ENCODE measurements at places on chromosomes 7 and 10. TPM values are rescaled to one million over a fixed set of nuclear protein-coding genes. Genes with fewer than 3 reads are reported as not detected.

GRCh38 chr7:32047801-32048200 is 22.4 kb downstream of the PDE1C start:
- H3K4me1 ChIP-seq = no peaks in the 10 kb centered on the region
- H3K36me3 ChIP-seq = no peaks in the 10 kb centered on the region
- DNase-seq = no peak
- H3K27me3 ChIP-seq = no peaks in the 10 kb centered on the region
- no peak overlapping the region for H3K27ac ChIP-seq

- H3K27me3 ChIP-seq = no peaks in the 10 kb centered on the region
- no peak overlapping the region for H3K4me3 ChIP-seq
- no peak overlapping the region for H3K27ac ChIP-seq
- H3K4me1 ChIP-seq = no peaks in the 10 kb centered on the region
- no peaks in the 10 kb centered on the region for H3K36me3 ChIP-seq
These were observed 94.5 kb upstream of the GSDME start for GRCh38 chr7:24851786-24852185.

DNA sequence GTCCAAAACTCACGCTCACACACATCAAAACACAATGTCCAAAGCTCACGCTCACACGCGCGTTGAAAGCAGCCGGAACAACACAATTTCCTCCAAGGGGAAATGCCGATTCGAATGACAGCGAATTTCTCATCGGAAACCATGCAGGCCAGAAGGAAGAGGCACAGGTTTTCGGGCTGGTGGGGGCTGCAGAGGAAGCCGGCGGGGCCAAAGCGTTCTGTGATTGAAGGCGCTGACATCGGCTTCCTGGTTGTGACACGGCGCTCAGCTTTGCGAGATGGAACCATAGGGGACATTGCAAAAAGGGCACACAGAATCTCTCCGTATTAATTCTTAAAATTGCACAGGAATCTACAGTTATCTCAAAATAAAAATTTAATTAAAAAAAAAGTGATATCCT is 61.3 kb downstream of the FOXL3 start:
- H3K4me3 ChIP-seq = no peak overlapping the region
- no peaks in the 10 kb centered on the region for H3K36me3 ChIP-seq
- no peak overlapping the region for H3K27ac ChIP-seq

DNA sequence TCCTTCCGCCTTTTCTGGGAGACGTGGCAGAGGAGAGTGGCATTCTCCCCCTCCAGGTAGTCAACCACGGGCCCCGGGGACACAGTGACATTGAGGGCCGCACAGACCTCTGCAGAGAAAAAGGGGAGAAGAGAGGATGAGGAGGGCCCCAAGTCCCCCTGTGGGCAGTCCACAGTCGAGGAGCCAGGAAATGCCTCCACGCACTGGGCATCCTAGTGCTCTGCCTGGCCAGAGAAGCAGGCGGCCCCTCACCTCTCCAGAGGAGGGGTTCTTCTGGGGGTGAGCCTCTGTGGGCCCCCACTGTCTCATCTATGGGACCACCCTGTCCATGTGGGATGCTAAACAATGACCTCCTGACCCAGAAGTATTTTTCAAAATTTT is 7.4 kb downstream of the VSTM4 start:
- no peak overlapping the region for H3K4me3 ChIP-seq
- H3K36me3 ChIP-seq = peaks cover 42% of the 10 kb centered on the region
- H3K27me3 ChIP-seq = no peaks in the 10 kb centered on the region
- DNase-seq = no peak

GRCh38 chr10:77545585-77545984 is 92.0 kb downstream of the KCNMA1 start:
- H3K4me1 ChIP-seq = peaks cover 5% of the 10 kb centered on the region
- no peaks in the 10 kb centered on the region for H3K36me3 ChIP-seq
- DNase-seq = no peak
- H3K27me3 ChIP-seq = no peaks in the 10 kb centered on the region

DNA sequence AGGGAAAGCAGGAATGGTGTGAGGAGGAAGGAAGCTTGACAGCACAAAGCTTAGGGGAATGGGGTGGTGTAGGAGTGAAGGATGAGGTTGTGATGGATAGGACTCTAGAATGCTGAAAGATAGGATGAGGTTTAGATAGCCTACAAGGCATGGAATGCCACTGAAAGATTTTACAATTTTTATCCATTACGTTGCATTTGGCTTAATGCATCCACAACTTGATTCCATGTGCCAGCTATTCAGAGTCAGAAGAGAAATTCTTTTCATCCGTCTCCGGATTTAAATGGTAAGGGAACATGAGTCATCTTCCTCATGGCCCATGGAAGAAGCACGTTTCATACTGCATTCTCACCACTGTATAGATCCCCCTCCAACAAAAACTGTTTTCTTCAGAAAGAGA is 212.4 kb upstream of the BMPER start:
- no peaks in the 10 kb centered on the region for H3K27me3 ChIP-seq
- H3K27ac ChIP-seq = no peak overlapping the region
- peak; percentile 37 for DNase-seq
- no peaks in the 10 kb centered on the region for H3K36me3 ChIP-seq
- H3K4me3 ChIP-seq = no peak overlapping the region
- H3K4me1 ChIP-seq = no peaks in the 10 kb centered on the region

GRCh38 chr10:124433461-124433860 is 14.7 kb upstream of the OAT start:
- H3K4me3 ChIP-seq = no peak overlapping the region
- H3K27ac ChIP-seq = no peak overlapping the region
- DNase-seq = no peak
- no peaks in the 10 kb centered on the region for H3K4me1 ChIP-seq

GRCh38 chr7:29359482-29360093 is 165.0 kb downstream of the CHN2 start:
- no peak overlapping the region for H3K27ac ChIP-seq
- H3K27me3 ChIP-seq = no peaks in the 10 kb centered on the region
- H3K4me3 ChIP-seq = no peak overlapping the region
- peak; percentile 65 for DNase-seq
- H3K4me1 ChIP-seq = no peaks in the 10 kb centered on the region
- H3K36me3 ChIP-seq = no peaks in the 10 kb centered on the region

The EZH2 gene
- 21.4 TPM for polyA plus RNA-seq

The WASL gene
- polyA plus RNA-seq = 39.4 TPM

The FAM25G gene
- not detected for polyA plus RNA-seq

The SPDYE3 gene
- polyA plus RNA-seq = 6.1 TPM

The KLLN gene
- polyA plus RNA-seq = 0.41 TPM

The COL28A1 gene
- polyA plus RNA-seq = 0.73 TPM

Measured in muscle of leg (tissue), 16 donors.